Smooth muscle cell of trachea (primary cell): ENCODE measurements at places on chromosomes 6 and 20. TPM values are rescaled to one million over a fixed set of nuclear protein-coding genes. Genes with fewer than 3 reads are reported as not detected.

LTB gene
- not detected in 2 replicates for total RNA-seq

MEI4 gene
- not detected in 2 replicates for total RNA-seq

RSPH4A gene
- 0.15 and 0.17 TPM in 2 replicates for total RNA-seq

MOG gene
- total RNA-seq: not detected in 2 replicates

ZNF343 gene
- 17.5 and 19.2 TPM in 2 replicates for total RNA-seq

TTLL9 gene
- 0.17 TPM in 1 of 2 replicates, not detected in the other for total RNA-seq

HMGA1 gene
- total RNA-seq: 310 and 349 TPM in 2 replicates

ANKRD66 gene
- not detected in 2 replicates for total RNA-seq

KCNK5 gene
- total RNA-seq: not detected in 2 replicates

ASIP gene
- total RNA-seq: not detected in 2 replicates

CENPB gene
- 149 and 205 TPM in 2 replicates for total RNA-seq

RSPH9 gene
- total RNA-seq: 1.0 and 1.8 TPM in 2 replicates

SIRPB2 gene
- not detected in 2 replicates for total RNA-seq

ERVFRD-1 gene
- not detected in 2 replicates for total RNA-seq

COQ3 gene
- total RNA-seq: 3.3 and 11.3 TPM in 2 replicates

FGD2 gene
- not detected in 2 replicates for total RNA-seq

DEFB118 gene
- total RNA-seq: not detected in 2 replicates

PSORS1C1 gene
- total RNA-seq: 0.29 and 0.99 TPM in 2 replicates

TSPYL4 gene
- total RNA-seq: 6.3 and 10.5 TPM in 2 replicates

PRR18 gene
- not detected in 2 replicates for total RNA-seq

WFDC2 gene
- not detected in 2 replicates for total RNA-seq

HLA-DRA gene
- total RNA-seq: 0.15 and 0.17 TPM in 2 replicates

WFDC5 gene
- total RNA-seq: not detected in 2 replicates
